Central memory CD4-positive, alpha-beta T cell (primary cell): ENCODE measurements at places on chromosomes 13 and 19.

DNA sequence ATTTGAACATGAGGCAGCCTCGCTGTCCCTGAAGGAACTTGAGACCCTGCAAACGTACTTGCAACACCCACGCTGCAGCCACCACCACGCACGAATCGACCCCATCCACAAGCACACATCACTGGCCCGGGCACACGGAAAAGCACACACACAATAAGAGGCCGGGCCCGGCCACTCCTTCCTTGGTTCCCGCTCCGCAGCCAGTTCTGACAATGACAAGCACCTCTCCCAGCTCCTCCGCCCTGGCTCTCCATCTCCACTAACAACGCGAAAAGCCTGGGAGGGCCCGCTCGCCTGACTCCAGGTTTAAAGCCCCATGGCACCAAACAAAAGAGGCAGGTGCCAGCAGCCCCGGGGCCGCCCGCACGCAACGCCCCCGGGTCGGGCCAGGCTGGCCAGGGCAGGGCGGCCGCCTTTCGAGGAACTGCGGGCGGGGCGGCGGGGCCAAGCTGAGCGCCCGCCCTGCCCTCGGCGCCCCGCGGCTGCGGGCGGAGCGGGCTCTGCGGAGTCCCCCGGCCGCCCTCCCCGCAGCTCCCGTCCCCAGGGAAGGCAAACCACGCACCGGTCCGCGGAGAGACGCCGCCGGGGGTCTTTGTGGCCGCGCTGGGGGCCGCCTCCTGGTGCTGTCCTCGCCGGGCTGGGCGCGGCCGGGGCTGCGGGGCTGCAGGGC is 495 bp downstream of the DCLK1 start:
- DNase-seq = no peak

GRCh38 chr13:30576528-30576927 is 41.2 kb upstream of the USPL1 start:
- peak; percentile 81 for DNase-seq

- peak; percentile 31 for DNase-seq
Measured at GRCh38 chr19:10111405-10111811, at the start of gene P2RY11. Gene P2RY11, plus strand, starts transcription at chr19:10111693. Its CDS starts 29 bp downstream, at chr19:10111722.

GRCh38 chr13:64256751-64257150 is 2841.1 kb upstream of the PCDH20 start:
- no peak for DNase-seq

DNA sequence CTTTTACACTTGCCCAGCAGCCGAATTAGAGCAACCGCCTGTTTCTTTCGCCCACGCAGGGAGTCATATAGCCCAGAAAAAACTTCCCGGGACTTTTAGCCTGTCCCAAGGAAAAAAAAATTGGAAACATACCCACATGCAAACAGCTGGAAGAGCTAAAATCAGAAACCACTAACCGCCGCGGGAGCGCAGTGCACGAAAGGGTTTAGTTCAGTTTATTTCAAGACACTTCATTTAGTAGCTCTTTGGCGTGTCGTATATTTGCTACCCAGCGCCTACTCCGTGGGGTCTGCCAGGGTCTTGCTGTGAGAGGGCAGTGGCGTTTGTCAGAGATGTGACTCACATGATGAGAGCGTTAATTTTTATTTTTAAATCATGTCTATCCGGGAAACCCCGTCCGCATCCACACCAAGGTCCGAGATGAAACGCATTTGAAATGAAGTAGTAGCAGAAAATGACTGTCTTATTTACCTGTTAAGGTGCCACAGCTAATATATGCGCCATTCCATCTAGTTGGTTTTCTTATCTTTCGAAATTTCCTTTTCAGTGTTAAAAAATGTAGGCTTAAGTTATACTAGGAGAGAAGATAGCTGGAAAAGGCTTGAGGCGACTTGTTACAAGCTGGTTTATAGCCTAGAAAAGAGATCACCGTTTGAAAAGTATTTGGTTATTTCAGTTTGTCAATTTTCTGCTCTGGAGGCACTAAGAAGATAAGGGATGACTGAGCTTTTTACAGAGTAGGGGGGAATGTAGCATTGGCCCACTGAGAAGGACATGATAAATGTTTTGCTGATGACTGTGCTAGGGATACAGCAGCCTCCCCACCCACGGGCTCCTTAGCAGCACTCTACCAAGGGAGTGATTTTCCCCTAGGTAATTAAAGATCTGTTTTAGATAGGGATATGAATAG is 1.7 kb downstream of the KLF5 start:
- no peak for DNase-seq

DNA sequence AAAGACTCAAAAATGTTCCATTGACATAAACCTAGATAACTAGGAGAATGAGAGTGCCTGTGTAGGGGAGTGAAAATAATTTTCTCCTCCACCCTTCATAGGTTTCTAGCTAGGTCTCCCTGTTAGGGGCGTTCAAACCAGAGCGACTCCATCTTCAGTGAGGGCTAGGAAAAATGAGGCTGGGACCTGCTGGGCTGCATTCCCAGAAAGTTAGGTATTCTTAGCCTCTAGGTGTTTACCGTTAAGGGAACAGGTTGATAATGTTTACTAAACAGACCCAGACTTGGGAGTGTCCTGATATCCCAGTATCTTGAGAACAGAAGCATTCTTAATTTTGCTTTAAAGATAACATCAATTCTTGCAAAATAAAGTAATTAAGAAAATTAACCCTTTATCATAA is 20.1 kb downstream of the PABPC3 start:
- no peak for DNase-seq

DNA sequence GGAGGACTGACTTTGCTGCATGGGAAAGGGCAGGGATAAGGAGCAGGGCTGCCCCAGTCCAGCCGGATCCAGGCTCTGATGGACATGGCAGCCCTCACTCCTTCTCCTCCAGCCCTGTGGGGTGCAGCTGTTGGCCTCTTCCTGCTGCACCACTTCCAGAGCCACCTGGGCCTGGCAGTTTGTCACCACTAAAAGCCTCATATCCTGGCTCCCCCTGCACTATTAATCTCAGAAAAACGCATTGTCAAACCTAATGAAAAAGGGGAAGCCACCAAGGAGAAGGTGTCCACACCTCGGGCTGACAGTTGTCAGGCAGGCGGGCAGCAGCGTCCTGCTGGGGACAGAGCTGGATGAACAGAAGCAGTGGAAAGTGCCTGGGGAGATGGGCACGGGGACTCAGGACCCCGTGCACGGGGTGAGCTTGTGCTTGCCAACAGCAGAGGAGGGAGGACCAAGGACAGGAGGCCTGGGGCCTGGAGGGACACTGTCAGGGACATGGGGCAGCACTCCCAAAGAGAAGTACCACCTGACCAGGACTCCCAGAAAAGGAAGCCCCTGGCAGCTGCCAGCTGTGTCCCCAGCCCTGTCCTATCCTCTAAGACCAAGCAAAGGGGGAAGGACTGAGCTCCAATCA is 151.1 kb upstream of the TSHZ3 start:
- no peak for DNase-seq

- no peak for DNase-seq
Measured at GRCh38 chr13:36859259-36859658, 40.2 kb downstream of the RFXAP start.

DNA sequence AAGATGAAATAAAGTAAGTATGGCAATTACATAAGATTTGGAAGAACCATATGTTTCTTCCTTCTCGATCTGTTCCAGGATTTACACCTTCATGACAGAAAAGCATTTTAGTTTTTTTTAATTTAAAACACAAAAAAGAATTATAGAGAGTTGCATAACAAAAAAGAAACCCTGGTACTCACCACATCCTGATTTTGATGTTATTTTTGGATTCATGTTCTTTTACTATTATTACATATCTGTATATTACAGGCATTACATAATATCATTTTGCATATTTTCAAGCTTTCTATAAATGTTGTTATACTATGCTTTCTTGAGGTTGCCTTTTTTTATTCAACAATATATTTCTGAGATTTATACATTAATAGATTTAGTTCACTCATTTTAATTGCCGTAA is 6.7 kb upstream of the KATNAL1 start:
- no peak for DNase-seq

GRCh38 chr19:46411925-46412649 is 1.3 kb downstream of the CCDC8 start:
- DNase-seq = no peak

- DNase-seq = no peak
Measured at GRCh38 chr13:93388701-93389100, 162.1 kb downstream of the GPC6 start.

DNA sequence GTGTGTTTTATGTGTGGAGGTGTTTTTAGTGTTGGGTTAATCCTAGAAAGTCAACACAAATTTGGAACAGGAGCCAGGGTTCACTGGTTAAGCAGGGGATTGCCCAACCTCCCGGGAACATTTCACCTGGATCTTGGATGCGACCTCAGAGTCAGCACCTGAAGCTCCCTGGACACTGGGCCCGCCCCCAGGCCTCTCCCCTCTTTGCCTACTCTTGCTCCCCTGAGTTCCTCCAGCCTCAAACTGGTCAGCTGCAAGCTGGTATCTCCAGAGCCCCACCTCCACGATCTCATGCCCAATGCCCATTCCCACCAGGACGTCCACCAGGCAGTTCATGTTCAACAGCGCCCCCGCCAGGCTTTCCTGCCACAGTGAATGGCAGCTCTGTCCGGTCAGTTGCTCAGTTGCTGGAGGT is 9.7 kb downstream of the HSD17B14 start:
- no peak for DNase-seq

- no peak for DNase-seq
Measured at GRCh38 chr13:28044608-28045007, 55.8 kb downstream of the FLT3 start.

DNA sequence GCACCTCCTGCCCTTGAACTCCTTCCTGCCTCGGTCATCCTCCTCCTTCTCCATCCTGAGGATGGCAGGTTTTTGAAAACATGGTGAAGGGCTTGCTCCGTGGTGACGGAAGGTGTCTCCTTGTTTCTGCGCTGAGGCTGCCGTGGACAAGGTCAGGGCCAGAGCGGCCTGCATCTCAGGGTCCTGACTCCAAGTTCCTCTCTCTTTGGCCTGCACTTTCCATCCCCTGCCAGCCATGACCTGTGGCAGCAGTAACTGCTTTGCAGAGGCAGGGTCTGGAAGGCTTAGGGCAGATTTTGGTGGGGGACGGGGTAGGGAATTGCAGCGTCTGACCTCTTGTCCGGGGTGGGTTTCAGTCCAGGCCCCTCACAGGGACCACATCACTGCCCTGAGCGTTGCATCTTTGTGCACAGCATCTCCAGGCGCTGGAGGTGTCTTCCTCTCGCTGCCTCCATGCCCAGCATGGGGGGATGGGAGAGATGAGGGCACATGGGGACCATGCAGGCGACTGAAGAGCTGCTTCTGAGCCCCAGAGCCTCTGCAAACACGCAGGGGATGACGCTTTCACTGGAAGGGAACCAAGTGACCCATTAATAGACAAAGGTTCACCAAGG is 216.8 kb downstream of the TEX29 start:
- no peak for DNase-seq

DNA sequence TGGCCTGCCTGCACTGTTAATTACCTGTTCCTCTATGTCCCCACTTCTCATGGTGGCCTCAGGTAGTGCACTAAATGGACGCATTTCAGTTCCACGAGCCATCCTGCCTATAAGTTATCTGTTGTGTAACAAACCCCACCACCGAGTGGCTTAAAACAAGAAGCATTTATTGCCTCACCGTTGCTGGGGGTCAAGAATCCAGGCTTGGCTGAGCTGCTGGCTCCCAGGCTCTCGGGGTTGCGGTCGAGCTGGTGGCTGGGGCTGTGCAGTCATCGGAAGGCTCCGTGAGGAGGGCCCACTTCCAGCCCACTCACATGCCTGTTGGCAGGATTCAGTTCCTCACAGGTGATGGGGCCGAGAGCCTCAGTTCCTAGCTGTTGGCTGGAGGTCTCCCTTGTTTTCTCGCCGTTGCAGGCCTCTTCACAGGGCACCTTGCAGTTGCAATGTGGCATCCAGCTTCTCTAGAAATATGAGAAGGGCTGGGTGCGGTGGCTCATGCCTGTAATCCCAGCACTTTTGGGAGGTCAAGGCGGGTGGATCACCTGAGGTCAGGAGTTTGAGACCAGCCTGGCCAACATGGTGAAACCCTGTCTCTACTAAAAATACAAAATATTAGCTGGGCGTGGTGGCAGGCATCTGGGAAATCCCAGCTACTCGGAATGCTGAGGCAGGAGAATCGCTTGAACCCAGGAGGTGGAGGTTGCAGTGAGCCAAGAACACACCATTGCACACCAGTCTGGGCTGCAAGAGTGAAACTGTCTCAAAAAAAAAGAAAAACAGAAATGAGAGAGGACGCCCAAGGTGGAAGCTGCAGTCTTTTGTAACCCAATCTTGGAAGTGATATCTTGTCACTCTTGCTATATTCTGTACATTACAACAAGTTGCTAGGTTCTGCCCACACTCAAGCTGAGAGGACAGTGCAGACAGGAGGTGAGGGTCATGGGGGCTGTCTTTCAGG is 6.5 kb upstream of the PTOV1 start:
- DNase-seq = no peak

GRCh38 chr19:5156231-5156986 is 184.2 kb downstream of the PTPRS start:
- no peak for DNase-seq

DNA sequence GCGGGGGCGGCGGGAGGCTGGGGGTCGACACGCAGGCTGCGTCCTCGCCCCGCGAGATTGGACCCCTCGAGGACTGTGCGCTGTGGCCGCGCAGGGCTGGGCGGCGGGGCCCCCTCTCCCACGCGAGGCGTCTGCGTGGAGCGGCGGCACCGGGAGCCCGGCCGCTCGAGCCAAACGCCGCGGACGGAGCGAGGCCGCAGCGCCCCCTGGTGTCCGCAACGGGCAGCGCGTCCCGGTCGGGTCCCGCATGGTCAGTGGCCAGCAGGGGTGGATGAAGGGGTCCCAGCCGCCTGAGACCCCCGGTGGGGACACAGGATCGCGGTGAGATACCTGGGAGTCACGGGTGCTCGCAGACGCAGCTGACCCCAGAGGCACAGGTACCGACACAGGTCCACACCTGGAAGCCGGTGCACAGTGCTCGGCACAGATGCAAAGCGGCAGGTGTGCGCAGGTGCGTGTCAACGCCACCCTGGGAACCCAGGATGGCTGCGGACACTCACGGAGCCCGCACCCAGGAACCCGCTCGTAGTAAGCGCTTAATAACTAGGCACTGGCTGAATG is 2.1 kb upstream of the CIRBP start:
- DNase-seq = peak; percentile 64
